Stimulated activated CD4-positive, alpha-beta T cell treated with anti-CD3 and anti-CD28 coated beads, Interleukin-1b, Interleukin-23, amount 100 ng/mL, for 1 hour (primary cell): ENCODE measurements at places on chromosomes 4 and X.

GRCh38 chrX:1281521-1281920 is 12.9 kb downstream of the CSF2RA start:
- no peak for DNase-seq

DNA sequence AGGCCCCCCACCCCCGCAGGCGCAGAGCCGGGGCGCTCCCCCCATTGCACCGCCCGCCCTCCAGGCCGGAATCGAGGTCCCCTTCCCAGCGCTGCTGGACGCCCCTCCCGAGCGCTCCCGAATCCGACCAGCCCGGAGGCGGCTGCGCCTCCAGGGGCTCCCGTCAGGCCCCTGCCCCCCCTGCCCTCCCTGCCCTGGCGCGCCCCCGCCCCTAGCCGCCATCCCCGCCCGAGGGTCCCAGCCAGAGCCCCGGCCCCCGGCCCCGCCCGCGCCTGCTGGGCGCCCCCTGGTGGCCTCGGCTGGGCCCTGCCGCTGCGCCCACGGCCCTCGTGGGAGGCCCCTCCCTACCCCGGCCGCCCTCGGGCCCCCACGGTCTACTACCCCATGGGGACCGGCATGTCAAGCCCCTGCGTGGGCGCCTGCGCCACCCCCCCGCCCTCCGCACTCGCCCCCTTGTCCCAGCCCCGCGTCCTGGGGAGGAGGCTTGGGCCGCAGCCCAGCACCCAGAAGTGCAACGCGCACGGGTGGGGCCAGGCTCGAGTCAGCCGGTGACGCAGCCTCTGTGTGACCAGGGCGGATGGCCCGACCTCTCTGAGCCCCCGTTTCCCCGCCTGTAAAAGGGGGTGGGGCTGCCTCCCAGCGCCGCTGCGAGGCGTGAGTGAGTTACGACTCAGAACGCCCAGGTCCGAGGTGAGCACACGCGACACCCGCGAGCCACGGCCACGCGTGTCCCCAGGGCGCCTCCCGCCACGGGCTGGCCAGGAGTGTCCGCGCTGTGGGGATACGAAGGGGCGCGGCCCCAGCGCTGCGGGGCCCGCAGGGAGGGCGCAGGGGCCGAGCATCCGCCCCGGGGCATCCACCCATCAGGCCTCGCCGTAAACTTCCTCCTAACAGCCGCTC is 104.9 kb downstream of the FAM53A start:
- peak; percentile 42 for DNase-seq

GRCh38 chrX:17601441-17602200 is 135.7 kb upstream of the SCML1 start:
- no peak for DNase-seq

DNA sequence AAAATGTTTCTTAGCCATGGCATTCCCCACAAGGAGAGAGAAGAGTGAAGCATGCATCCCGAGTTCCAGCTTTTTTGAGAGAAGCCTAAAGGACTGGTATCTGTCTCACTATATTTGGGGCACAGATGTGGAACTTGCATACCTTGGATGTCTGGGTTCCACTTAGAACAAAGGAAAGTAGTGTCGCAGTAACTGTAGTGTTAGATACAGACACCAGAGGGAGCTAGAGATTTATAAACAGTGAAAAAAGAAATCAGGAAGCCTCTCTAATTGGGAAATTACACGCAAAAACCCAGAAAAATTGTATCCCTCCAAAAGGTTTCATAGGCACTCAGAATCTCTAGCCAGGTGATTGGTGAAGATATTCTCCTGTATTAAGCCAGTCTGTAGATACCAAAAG is 34.4 kb downstream of the AGTR2 start:
- no peak for DNase-seq

GRCh38 chrX:133555782-133556458 is 140.6 kb upstream of the GPC4 start:
- DNase-seq: no peak
